Islet precursor cell (in vitro differentiated cells): ENCODE measurements at places on chromosomes 11 and 22.

- no peak for DNase-seq
Observed at GRCh38 chr11:67174311-67174710, 55.2 kb downstream of the KDM2A start.

DNA sequence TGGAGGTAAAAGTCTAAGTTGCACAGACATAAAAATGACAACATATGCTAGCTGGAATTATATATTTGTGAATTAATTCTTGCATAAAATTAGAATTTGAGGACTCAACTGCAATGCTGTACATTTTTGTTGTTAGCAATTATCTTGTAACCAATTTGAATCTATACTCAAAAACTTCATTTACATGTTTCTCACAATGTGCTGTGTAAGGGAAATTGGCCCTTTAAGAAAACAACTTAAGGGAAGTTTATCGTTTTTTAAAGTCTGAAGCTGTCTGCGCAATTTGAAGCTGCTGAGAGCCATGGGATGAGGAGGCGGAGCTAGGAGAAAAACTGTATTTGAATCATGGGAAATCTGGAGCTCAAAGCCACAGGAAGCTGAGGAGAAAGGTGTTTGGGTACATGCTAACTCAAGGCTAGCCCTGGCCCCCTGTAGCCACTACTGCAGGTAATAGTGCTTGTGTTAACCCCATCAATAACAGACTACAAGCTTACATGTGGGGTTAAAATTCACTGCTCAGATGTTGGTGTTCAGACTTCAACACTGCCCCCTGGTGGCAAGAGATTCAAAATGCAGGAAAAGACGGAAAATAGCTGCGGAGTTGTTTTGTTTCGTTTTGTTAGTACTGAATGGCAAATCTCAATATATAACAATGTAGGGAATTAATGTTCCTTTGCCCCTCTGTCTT is 126.1 kb downstream of the BRD1 start:
- peak; percentile 16 for DNase-seq

DNA sequence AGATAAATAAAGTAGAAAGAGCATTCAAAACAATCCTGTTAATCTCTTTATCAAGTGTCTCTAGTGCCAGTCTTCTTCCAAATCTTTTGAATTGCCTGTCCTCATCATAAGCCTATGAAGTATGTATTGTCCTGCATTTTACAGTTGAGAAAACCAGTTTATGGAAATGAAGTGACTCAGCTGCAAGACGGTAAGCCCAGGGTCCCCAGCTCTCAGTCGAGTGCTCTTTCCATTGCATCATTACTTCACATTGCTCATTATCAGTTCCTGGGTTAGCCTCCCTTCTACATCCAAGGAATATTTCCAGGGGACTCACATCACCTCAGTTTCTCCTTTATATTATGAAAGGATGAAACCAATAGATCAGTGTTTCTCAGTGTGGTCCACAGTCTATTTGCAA is 9.1 kb upstream of the P4HA3 start:
- DNase-seq: no peak

DNA sequence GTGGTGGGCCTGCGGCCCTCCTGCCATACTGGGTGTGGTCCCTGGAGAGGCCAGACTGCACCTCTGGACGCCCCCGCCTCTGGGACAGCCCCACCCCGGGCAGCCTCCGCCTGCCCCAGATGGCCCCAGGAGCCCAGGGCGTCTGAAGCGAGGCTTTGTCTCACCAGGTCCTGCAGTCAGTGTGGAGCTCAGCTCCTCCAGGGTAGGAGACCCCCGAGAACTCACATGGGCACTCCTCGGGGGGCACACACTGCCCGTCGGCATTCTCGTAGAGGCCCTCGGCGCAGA is 10.4 kb downstream of the MUC6 start:
- DNase-seq: no peak

GRCh38 chr11:8382436-8383053 is 118.9 kb upstream of the LMO1 start:
- peak; percentile 93 for DNase-seq
